Activated CD4-positive, alpha-beta T cell treated with anti-CD3 and anti-CD28 coated beads for 24 hours (primary cell): ENCODE measurements at places on chromosomes 4 and X.

DNA sequence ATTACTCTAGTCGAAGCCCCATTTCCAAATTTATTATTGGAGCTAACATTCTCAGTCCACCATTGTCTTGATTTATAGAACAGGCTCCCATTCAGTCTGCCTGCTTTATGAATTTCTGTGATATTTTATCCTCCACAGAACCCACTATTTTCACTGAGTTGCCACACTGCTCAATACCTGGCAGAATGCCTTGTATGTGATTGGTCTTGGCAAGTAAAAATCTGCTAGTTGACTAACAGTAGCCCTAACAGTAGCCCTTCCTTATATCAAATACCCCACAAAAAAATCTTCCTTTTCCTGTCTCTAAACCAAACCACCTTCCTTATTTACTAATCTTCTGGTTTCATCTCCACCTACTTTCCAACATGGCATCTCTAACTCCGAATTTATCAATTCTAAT, 82.6 kb downstream of the CHM start:
- no peak for DNase-seq

DNA sequence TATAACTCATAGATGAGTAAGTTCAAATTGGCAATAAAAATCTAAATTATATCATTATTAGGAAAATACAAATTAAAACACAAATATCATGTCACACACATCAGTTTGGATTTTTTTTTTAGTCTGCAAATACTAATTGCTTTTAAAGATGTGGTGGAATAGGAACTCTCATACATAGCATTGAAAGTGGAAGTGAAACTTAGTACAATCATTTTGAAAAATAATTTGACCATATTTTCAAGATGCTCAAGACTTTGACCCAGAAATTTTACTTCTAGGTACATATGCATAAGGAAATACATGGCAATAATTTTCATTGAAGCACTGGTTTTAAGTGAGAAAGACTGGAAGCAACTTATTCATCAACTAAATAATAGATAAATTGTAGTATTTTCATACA, 147.5 kb upstream of the SMIM31 start:
- DNase-seq, result no peak

- no peak for DNase-seq
These were observed 234.0 kb upstream of the SLIT2 start for GRCh38 chr4:20017777-20018115.

DNA sequence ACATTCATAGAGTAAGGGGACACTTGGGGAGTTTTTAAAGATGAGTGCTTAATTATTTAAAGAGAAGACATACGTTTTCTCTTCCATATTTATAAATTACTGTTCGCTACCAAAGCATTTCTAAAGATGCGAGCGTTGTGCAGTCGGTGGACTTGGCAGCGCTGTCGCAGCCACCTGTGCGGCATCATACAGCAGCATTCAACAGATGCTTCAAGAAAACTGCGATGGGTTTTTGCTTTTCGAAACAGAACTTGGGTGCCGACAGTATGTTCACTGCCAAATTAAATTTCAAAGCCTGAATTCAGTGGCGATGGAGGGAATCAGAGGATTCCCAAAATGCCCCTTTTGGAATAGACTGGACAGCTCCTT, 1.6 kb upstream of the HTR2C start:
- DNase-seq, result no peak

DNA sequence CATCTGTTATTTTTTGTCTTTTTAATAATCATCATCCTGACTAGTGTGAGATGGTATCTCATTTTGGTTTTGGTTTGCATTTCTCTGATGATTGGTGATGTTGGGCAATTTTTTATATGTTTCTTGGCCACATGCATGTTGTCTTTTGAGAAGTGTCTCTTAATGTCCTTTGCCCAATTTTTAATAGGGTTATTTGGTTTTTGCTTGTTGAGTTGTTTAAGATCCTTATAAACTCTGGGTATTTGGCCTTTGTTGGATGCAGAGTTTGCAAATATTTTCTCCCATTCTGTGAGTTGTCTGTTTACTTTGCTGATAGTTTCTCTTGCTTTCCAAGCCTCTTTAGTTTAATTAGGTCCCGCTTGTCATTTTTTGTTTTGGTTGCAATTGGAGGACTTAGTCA, 152.1 kb upstream of the MED14 start:
- no peak for DNase-seq

DNA sequence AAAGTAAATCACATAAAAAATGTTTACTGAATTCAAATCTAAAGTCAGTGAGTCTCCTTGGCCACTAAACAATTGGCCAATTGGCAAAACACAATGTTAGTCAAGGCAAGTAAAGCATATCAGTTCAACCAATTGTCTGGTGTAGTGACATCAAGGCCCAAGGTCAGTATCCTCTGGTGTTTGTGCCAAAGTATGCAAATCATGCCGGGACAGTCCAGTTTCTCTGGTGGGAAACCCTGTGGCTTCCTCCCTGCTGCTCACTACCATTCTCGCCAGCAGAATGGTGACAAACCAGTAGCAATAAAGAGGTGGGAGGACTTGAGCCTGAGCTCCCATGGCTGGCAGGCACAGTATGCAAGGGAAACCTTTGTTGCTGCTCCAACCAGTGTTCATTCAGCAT, 314.9 kb upstream of the FGF13 start:
- DNase-seq, result no peak

DNA sequence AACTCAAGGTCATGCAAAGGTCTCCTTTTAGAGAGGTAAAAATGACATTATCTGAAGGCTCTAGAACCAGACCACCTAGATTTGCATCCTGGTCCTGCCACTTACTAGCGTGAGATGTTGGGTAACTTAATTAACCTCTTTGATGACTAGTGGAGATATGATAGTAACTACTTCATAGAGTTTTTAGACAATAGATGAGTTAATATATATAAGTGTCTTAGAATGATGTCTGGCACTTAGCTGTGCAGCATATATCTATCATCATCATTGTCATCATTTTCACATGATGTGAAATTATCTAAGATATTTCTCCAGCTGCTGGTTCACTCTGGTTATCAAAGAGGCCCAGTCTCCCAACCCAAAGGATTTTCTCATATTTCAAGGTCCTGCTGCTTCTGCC, 126.1 kb upstream of the DCLK2 start:
- DNase-seq, result no peak

- DNase-seq, result no peak
These were observed 34.1 kb downstream of the PRRG1 start for GRCh38 chrX:37383313-37383712.

DNA sequence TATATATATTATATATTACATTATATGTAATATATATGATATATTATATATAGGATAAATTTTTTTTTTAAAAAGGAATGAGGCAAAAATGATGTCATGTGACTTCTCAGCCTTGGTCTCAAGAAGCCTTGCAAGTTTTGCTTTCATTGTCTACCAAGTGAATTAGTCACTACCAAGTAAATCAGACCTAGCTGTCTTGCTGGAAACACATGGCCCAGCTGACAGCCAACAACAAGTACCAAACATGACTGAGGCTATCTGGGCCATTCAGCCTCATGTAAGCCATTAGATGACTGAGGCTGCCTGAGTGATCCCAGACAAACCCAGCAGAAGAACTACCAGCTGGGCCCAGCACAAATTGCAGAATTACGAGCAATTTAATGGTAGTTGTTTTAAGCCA, 44.9 kb downstream of the HAND2 start:
- no peak for DNase-seq

GRCh38 chr4:120105472-120105871, 38.8 kb upstream of the MAD2L1 start:
- no peak for DNase-seq

DNA sequence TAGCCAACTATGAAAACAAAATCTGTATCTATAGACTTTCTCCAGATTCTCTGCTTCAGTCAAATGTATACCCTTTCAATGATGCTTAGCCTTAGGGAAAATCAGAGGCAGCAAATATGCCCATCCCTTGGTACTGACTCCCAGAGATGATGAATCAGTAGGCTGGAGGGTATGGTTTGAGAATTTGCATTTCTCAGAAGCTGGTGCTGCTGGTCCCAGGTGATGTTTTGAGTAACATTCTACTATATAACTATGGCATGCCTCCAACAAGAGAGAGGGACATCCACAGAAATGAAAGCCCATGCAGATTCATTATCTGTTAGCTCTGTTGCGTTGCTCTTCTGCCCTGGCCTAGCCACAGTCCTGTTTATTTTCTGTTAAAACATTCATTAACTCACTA, 13.6 kb downstream of the TNIP3 start:
- DNase-seq, result no peak

DNA sequence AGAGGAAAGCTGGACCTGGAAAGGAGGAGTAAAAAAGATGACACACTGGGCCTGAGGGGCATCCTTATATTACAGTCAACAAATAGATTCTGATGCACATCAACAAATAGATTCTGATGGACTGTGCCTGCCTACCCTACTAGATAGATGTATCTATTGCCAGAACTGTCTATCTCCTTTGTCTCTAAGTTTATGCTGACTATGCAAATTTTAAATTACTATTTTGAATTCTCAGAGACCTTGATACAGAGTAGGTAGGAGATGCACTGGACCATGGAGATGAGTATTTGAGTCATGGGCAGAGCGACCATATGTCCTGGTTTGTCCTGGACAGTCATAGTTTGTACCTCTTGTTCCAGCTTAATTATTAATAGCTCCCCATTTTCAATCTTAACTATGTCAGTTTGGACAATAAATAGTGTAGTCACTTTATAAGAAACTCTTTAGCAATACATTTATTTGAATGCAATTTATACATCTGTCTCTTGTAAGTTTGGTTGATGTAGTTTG, 247.9 kb upstream of the PPP1R2C start:
- DNase-seq, result no peak

GRCh38 chrX:38803588-38804431, 2.6 kb downstream of the MID1IP1 start:
- DNase-seq, result peak; percentile 50

DNA sequence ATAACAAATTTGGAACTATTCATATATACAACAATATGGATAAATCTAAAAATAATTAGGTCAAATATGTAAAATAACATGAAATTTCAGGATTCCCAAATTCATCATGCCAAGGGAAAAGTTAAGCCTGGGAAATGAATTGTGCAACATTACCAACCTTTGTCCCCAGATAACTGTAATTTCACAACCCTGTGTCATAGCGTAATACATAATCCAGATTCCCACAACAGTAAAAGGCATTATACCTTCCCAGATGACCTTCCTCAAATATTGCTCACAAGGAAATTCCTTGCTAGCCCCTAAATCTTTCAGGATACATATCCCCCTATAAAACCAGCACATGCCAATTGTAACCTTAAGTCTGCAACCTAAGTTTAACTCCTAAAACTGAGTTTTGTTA, 32.9 kb upstream of the RAB40A start:
- no peak for DNase-seq

GRCh38 chr4:182434720-182435119, 191.5 kb downstream of the TENM3 start:
- DNase-seq, result no peak

GRCh38 chrX:128846385-128846784, 676.9 kb downstream of the SMARCA1 start:
- DNase-seq, result no peak

GRCh38 chr4:145203410-145203809, 23.0 kb upstream of the OTUD4 start:
- DNase-seq, result no peak
